ENCODE measurements at places on chromosomes 4 and X.

GRCh38 chr4:163772238-163772637, 277.7 kb downstream of the TMA16 start:
- no peak for DNase-seq

DNA sequence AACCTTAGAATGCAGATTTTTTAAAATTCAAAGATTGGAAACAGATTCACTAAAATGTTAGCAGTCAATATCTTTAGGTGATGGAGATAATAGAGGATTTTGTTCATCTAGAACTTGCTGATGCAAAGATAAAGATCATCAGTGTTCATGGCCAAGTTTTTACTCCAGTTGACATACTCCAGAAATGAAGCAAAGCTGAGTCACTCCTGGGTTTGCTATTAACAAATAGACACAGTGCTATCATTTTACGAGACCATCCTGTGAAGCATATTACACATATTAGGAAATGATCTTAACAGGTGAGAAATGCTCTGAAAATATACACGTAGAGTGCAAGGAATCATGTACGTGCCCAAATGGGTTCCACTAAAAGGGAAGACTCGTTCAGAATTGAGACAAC, 170.6 kb upstream of the FAM9B start:
- DNase-seq, result no peak

- no peak for DNase-seq
Observed at GRCh38 chrX:130669233-130669632, 233.8 kb downstream of the ENOX2 start.

GRCh38 chr4:163048447-163048846, 118.2 kb downstream of the NAF1 start:
- no peak for DNase-seq

- DNase-seq, result peak; percentile 7
Observed at GRCh38 chr4:48778431-48779094, 1.5 kb downstream of the FRYL start.

DNA sequence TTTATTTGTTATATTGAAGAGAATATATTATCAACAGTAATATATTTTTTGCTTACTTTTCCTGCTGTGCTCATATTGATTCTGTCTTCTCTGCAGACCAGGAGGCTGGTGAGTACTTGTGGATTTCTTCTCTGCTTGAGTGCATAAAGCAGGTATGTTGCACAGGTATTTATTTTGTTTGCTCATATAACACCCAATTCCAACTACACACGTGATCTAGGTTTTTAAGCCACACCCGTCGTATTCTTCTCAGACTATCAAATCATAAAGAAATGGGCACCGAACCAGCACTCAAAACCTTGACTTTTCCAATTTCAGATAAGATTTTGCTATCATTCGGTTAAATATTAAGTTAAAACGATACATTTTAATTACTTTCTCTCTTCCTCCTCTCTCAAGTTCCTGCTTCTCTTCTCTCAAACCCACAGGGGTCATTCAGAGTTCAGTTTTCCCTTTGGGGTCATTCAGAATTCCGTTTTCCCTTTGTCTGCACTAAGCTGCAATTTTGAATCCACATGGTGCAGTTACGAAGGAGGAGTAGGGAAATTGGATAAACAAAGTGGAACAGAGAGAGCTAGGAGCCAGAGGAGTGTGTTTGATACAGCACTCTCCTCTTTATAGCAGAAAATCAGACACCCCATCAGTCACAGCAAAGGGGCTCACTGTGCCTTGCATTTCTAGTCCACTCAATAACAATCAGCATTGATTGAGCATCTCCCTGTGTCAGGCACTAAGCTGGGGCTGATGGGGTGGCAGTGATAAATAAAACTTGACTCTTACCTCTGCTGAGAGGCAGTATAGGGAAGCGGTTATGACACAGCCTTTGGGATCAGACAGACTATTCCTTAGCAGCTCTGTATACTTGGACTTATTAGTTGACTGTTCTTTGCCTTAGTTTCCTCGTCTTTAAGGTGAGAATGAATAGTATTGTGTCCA, at the start of gene ADH1C:
Gene ADH1C, minus strand, starts transcription at position 145 of the 936 bp plus-strand sequence. Its CDS starts 71 bp downstream, at position 74.
- no peak for DNase-seq

DNA sequence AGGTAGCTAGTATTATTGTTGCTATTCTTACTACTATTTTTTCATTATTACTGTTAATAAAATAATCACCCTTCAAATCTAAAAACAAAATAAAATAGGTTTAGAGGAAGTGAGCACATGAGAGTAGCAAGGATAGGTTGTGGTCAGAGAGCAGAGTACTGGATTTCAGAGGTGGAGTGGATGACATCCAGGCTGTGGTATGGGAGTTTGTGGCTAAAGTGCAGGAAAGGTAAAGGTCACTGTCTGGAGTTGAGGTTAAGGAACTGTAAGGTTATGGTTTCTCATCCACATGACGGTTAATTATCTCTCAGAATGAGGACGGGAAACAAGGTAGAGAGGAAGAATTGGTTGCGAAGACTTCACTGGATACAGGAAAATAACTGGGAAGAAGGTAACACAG, 27.7 kb downstream of the STEEP1 start:
- DNase-seq, result no peak

DNA sequence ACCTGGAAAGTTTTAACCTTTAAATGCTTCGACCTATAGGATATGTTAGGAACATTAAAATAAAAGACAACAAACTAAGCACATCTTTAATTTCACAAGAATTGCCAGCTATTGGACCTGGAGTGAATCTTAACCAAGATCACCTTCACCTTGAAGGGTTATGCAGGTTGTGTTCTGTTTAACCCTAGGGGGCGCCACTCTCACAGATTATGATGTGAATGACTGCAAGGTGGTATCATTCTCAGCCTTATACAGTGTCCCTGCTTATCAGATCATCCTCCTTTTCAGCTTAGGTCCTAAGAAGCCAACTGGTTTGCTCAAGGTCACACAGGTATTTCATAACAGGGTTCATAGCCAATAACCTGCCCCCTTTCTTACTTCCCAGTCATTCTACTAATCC, 23.5 kb downstream of the INTS6L start:
- DNase-seq, result peak; percentile 32

DNA sequence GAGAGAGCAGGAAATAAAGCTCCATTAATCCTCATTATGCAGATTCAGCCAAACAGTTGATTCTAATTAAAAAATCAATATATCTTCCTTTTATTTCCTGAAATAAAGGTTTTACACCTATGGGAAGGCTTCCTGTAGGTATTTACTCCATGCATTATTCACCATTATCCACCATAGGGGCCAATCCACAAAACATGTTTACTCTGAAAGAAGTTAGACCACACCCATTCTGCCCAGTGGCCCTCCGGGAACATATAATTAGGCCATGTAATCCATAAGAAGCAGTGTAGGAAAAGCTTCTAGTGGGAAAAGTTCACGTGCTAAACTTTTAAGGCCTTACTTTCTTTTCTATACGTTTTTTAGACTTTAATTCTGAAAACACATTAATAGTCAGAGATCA, 57.7 kb downstream of the SAT1 start:
- no peak for DNase-seq

- DNase-seq, result no peak
Observed at GRCh38 chrX:74395556-74395955, 25.7 kb upstream of the SLC16A2 start.

DNA sequence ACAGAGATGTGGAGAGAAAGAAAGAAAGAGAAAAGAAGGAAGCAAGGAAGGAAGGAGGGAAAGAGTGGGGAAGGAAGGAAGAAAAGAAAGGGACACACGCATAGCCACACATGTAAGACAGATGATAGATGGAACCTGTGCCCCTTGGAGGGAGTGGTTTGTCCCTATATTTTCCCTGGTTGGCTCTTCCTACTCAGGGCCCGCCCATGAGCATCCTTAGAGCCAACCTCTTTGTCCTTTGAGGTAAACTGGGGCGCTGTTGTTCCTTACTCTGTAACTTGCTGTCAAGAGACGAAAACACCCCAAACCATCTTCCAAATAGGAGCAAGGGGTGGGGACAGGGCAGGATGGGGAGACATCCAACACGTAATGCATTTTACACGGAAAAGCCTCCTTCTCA, 220.9 kb downstream of the MAML3 start:
- no peak for DNase-seq

GRCh38 chr4:107780665-107781064, 44.1 kb upstream of the SGMS2 start:
- no peak for DNase-seq

GRCh38 chrX:38848671-38849455, 47.6 kb downstream of the MID1IP1 start:
- DNase-seq, result no peak

DNA sequence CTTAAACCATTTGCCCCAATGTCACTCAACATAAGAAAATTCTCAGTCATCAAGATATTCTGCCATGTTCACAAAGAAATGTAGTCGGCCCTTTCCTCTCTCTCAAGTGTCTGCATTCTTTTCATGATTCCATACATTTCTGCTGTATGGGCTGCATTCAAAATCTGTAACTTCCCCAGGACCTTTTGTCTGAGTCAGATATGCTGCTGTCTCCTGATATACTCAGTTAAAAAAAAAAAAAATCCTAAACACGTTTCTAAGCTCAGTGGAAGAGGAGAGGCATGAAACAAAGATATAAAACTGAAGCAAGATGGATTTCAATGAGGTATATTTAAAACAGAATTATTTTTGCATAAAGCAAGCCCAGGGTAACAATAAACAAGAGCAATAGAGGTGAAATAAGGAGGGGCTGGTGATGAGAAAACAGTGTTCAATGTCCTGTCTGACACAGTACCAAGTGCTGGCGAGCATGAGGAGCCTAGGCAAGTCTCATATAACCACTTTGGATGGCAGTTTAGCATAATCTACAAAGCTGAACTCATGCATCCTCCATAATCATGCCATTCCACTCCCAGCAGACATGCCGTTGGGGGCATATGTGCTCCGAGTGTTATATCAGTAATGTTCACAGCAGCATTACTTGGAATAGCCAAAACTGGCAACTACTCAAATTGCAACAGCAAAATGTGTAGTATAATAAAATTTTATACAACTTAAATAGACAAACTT, 76.7 kb downstream of the MANBA start:
- DNase-seq, result no peak

DNA sequence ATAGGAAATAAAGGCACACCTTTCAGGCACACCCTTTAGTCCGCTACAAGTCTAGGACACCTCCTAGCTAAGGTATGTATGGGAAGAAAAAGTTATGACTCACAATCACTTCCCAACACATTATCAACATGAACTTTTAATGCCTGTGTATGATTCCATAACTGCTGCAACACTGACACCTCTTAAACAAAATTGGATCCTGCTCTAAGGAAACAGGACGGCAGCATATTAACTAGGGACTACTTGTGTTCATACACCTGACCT, 2.4 kb upstream of the PPP3CA start:
- DNase-seq, result no peak

DNA sequence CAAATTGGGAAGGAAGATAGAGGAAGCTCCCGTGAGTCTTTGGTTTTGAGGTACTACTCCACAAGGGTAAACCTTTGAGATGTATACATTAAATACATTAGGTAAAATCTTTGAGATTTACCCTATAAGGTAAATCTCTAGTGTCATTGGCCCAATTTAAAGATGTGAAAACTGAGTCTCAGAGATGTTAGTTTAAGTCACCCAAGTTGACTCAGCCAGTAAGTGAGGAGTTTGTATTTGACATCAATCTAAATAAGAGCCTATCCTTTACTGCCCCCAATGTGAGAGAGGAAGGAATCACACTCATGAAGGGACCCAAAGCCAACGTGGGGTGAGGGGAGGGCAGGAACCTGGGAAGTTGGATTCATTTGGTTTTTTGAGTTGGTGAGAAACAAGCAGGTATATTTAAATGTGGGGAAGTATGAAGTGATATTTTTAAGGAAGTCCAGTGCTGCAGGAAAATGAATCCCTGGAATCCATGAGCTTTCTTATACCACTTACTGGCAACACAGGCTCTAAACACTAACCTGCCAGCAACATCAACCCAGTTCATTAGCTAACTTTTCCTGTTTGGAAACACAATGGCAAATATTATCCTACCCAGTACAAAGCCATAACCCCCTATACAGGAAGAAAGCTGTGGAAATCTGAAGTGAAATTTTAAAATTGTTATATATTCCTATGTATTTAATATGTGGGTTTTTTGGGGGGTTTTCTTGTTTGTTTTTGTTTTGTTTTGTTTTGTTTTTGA, 55.3 kb downstream of the PALLD start:
- peak; percentile 1 for DNase-seq

DNA sequence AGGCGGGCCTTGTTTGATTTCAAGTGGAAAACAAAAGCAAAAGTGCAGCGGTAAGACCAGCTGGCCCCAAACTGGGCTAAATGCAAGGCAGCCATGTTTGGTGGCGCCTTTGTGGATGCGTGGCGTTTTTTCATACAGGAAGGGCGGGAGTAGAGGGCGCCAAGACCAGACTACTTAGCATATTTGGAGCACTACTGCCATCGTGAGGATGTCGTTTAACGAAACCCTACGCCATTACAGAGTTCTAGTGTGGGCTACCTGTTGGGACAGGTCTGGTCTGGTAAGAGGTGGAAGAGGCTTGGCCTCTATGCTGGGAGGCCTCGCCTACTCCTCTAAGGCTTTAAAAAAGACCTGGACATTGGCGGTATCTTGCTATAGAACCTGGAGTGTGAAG, 230.7 kb upstream of the STK26 start:
- DNase-seq, result no peak

DNA sequence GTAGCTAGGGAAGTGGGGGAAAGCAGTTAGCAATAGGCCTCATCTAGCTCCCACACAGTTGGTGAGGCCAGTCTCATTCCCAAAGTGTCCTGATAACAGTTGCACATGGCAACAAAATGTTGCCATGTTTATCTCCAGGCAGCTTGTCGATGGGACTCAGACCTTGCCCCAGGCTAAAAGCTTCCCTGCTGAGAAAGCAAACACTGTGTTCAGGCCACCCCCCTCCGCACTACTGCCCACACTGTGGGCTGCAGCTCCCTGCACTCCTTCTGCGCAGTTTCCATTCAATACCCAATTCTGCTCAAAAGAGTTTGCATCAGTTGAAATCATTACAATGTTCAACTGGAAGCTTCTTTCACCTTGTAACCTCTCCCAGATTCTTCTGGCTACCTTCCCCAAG, 287.8 kb upstream of the GK2 start:
- no peak for DNase-seq

GRCh38 chr4:24321616-24322015, 262.7 kb downstream of the DHX15 start:
- no peak for DNase-seq

GRCh38 chr4:167622481-167623240, 388.4 kb upstream of the SPOCK3 start:
- DNase-seq, result peak; percentile 4

- DNase-seq, result no peak
Observed at GRCh38 chr4:153418558-153418957, 47.6 kb upstream of the TMEM131L start.

- no peak for DNase-seq
Observed at GRCh38 chr4:162015090-162015489, 148.7 kb downstream of the FSTL5 start.

GRCh38 chrX:8755116-8755515, 23.2 kb upstream of the ANOS1 start:
- no peak for DNase-seq

DNA sequence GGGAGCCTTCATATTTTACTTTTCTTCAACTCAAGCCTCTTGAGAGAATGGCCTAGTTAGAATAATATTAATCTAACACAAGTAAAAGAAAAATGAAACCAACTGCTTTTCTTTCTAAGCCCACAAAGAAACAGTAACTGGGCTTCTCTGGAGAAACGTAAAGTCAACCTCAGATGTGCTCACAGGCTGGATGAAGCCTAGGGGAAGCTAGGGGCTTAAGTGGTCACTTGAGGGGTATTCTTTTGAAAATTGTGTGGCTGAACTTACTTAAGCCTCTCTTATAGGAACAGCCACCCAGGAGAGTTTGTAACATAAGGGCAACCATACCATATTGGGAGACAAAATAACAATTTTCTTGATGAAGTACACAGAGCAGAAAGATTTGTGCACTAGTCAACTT, 279.0 kb downstream of the SPRY1 start:
- DNase-seq, result no peak
